ENCODE measurements at places on chromosomes 12 and 14. TPM values are rescaled to one million over a fixed set of nuclear protein-coding genes. Genes with fewer than 3 reads are reported as not detected.

The SERPINA10 gene
- total RNA-seq = 0.06 TPM

The TEX52 gene
- total RNA-seq = not detected

The OR10AD1 gene
- not detected for total RNA-seq

The LDHB gene
- 593 TPM for total RNA-seq

The ACRBP gene
- 2.3 TPM for total RNA-seq

The GABARAPL1 gene
- total RNA-seq = 93.0 TPM

The KRT85 gene
- not detected for total RNA-seq

The OR10G3 gene
- not detected for total RNA-seq

The AKAP3 gene
- total RNA-seq = 1.8 TPM

The DRAM1 gene
- 15.2 TPM for total RNA-seq

The HOXC13 gene
- not detected for total RNA-seq

The PRH2 gene
- 0.70 TPM for total RNA-seq

The ERBB3 gene
- total RNA-seq = 123 TPM

The KIF5A gene
- total RNA-seq = 0.35 TPM

The CCDC38 gene
- total RNA-seq = not detected

The ATP2A2 gene
- total RNA-seq = 174 TPM

The NGB gene
- total RNA-seq = not detected

The NFATC4 gene
- 53.0 TPM for total RNA-seq

The SRP54 gene
- 46.4 TPM for total RNA-seq

The GPR132 gene
- 2.3 TPM for total RNA-seq

The OR8S1 gene
- not detected for total RNA-seq

The MYH7 gene
- total RNA-seq = 55.8 TPM

The OLR1 gene
- total RNA-seq = 3.0 TPM

The CISTR gene
- total RNA-seq = not detected

The CCT2 gene
- total RNA-seq = 146 TPM

The REP15 gene
- 1.6 TPM for total RNA-seq

The TAS2R7 gene
- not detected for total RNA-seq

The PTGER2 gene
- 8.3 TPM for total RNA-seq

The NR1H4 gene
- 11.8 TPM for total RNA-seq

The SIX1 gene
- 18.0 TPM for total RNA-seq

The SFSWAP gene
- total RNA-seq = 37.0 TPM

The G2E3 gene
- 23.3 TPM for total RNA-seq

The FGF6 gene
- 1.3 TPM for total RNA-seq

The INHBE gene
- total RNA-seq = 0.23 TPM

The HPD gene
- 0.93 TPM for total RNA-seq

All from metanephros (tissue), 2 donors.